Right forelimb (tissue), 1 donor: ENCODE measurements at places on chromosomes 3 and 15.

GRCh38 chr3:67067251-67067650 lies 69.1 kb downstream of the KBTBD8 start:
- DNase-seq, result no peak

DNA sequence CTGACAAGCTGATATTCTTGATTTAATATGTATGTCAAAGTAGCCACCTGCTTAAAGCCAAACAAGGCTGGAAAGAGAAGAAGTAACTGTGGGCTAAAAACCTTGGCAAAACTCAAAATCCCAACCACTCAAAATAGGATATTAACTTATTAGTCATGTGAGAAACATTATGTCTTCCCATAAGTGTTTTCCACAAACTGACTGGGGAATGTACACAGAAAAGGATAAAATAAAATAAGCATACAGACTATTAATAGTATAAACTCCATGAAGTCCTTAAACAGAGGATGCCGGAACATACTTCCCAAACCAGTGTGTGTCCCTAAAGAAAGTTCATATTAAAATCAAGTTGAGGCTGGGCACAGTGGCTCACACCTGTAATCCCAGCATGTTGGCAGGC lies 263.7 kb upstream of the THBS1 start:
- DNase-seq, result no peak

DNA sequence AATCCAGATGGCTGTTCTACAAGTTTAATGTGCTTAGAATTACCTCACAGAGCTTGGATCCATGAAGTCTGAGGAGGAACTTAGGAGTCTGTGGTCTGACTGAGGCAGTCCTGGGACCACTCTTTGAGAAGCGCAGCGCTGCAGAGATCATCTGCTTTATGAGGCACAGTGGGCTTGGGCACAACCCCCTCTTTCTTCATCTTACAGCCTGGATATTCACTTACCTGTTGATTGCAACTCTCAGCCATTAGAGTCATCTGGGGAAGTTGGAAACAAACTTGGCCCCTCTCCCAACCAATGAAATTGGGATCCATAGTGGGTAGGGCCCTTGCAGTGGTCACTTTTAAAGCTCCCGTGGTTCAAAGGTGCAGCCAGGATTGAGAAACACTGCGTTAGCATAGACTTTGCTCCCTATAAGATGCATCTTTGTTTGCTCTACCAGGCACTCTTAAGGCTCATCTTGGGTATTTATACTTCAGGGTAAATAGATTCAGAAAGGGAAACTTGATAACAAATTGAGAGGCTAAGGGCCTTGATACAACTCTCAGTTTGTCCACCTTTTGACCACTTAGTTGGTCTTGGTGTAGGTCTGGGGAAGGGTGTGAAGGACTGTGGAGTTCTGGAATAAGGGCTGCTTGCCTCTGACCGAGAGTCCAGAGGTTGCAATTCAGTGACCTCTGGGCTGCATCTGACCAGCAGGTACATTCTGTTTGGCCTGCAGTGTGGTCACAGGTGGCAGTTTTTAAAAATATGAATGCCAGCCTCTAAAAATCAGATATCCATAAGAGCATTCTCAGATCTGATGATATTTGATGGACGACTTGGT lies 22.8 kb downstream of the FEM1B start:
- DNase-seq, result no peak

DNA sequence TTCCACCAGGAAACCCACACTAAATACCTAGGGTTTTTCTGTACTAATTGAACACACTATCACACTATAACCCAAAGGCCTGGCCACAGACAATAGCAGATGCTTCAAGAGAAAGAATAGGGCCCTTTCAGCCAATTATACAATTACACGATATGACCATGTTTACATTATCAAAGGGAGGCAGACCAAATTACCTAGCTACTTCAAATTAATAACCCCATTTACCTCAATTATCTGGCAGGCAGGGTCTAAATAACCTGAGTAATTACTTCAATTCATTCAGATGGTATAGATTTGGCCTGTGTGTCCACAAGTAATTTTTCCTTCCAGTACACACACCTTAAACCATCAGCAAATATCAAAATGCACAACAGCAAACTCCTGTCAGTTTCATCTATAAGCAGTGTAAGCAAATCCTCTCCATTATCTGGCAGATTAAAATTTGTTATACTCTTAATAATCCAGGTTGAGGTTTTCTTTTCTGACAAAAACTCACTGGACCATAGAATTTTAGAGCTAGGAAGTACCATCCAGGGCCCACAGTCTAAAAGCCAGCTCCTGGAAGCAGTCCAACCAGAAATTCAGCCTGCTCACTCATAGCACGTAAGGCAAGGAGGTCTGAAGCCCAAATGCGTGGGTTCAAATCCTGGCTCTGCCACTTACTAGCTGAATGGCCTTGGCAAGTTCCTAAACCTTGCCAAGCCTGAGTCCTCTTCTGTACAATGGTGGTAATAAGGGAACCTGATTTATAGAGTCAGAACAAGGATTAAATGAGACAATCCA lies 51.8 kb downstream of the RFTN1 start:
- DNase-seq, result no peak

DNA sequence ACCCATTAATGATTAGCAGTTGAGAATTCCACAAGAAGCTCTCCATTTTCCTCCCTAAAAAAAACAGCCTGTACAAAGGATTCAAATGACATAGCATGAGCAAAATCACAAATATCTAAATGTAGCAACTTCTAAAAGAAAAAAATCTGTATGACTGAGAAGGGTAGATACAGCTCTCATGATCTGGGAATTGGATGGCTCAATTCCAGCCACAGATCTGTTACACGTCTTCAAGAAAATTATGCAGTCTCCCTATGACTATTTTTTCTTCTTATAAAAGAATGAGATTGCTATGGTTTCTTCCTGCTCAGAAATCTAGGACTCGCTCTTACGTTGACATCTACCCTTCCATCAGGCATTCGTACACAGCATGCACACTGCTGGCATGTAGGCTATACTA lies 71.5 kb downstream of the PLCH1 start:
- DNase-seq, result no peak

DNA sequence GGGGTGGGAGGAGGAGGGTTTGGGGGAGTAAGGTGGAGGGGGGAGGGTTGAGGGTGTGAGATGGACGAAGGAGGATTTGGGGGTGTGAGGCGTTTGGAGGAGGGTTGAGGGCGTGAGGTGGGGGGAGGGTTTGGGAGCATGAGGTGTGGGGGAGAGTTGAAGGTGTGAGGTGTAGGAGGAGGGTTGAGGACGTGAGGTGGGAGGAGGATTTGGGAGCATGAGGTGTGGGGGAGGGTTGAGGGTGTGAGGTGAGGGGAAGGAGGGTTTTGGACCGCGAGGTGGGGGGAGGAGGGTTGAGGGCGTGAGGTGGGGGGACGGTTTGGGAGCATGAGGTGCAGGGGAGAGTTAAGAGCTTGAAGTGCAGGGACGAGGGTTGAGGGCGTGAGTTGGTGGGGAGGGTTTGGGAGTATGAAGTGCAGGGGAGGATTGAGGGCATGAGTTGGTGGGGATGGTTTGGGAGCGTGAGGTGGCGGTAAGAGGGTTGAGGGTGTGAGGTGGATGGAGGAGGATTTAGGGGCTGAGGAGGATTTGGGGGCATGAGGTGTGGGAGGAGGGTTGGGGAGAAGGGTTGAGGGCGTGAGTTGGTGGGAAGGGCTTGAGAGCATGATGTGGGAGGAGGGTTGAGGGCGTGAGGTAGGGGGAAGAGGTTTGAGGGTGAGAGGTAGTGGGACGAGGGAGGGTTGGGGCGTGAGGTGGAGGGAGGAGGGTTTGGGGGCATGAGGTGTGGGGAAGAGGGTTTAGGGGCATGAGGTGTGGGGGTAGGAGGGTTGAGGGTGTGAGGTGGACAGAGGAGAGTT lies 1.2 kb downstream of the MLF1 start:
- DNase-seq, result no peak

DNA sequence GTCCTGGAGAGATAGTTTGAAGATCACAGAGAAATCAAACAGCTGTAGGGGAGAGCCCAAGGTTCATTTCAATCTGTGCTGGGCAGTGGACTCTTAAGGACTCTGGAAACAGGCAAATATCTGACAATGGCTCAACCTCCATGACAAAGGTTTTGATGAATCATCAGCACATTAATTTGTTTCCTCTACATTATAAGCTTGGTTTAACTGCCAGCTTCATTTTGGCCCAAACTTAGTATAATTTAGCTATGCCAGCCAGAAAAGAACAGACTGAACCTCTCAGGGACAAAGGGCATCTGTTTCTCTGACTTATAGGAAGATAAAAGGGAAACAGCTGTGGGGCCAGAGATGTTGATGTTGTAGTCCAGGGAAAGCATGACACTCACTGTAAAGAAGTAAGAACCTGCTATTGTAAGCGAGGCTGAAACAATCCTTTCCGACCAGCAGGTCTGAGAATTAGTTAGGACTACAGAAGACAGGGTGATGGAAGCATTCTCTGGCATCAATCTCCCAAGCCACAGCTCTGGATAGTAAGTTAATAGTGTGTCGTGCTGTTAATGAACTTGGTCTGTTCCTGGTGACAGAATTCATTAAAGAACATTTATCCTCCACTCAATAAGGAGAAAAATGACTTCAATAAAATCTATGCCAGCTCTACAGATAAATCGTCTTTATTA lies 110.1 kb downstream of the KCNMB2 start:
- no peak for DNase-seq

DNA sequence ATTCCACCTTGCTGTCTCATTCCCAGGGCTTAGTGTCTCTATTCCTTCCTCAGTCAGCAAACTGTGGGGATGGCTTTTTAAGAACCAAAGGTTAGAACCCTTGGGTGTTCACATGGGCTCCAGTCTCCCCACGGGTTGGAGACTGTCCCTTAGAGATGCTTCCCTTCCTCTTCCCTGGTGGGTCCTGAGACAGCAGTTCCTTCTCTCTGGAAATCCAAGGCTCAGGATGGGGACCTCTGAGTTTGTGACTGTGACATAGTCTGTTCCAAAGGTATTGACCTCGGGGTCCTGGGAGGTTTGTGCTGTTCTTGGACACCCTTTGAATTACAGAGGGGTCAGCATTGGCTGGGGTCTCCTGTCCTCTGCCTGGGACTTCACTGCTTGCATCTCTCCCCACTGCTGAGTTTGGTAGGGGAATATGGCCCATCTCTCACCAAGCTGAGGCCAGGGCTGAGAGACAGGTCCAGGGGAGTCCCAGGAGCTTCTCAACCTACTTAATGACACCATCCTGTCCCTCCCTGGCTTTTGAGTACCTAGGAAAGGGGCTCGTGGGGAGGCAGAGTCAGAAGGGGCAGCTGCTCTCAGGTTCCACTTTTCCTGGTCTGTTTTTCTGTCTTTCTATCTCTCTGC lies 1.5 kb downstream of the GRM2 start:
- peak; percentile 19 for DNase-seq

- no peak for DNase-seq
Measured at GRCh38 chr3:33417066-33417673, 23.0 kb downstream of the UBP1 start.

GRCh38 chr3:45872569-45872968 lies 13.8 kb upstream of the CCR9 start:
- DNase-seq, result no peak

GRCh38 chr3:43537225-43537624 lies 84.6 kb downstream of the ANO10 start:
- DNase-seq, result no peak

- no peak for DNase-seq
Measured at GRCh38 chr3:15094187-15094875, 4.6 kb downstream of the RBSN start.

GRCh38 chr3:191383124-191383523 lies 52.8 kb upstream of the UTS2B start:
- no peak for DNase-seq

- DNase-seq, result no peak
Measured at GRCh38 chr15:60124460-60125070, 120.5 kb downstream of the FOXB1 start.

- no peak for DNase-seq
Measured at GRCh38 chr3:172341482-172342059, 106.7 kb downstream of the GHSR start.

DNA sequence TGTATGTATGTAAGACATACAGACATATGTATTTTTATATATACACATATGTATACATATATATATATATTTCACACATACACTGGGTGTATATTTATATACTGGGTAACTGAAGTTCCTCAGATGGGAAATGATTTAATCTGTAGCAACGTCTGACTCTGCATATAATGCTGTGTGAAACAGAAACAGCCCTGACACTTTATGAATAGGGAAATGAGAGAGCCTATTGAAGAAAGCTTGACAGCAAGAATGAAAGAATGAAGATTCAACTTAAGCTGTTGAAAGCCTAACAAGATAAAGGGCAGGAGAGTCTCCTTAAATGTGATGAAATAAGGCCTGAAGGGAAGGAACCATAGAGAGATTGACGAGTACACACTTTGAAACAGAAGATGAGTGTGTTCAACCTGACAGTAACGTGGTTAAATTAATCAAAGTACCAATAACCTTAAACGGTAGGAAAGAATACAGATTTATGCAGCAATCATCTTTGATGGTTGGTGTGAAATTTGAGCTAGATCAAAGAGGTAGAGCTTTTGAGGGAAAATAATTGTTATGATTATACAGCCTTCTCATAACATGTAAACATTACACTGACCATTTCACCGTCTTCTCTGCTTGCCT lies 169.9 kb downstream of the MECOM start:
- no peak for DNase-seq

- no peak for DNase-seq
Measured at GRCh38 chr3:79297245-79297960, 470.4 kb downstream of the ROBO1 start.

- DNase-seq, result no peak
Measured at GRCh38 chr15:97470417-97470816, 490.1 kb upstream of the ARRDC4 start.

GRCh38 chr3:53318522-53318921 lies 28.8 kb downstream of the DCP1A start:
- DNase-seq, result no peak

GRCh38 chr3:34292605-34293300 lies 494.3 kb downstream of the PDCD6IP start:
- DNase-seq, result no peak

DNA sequence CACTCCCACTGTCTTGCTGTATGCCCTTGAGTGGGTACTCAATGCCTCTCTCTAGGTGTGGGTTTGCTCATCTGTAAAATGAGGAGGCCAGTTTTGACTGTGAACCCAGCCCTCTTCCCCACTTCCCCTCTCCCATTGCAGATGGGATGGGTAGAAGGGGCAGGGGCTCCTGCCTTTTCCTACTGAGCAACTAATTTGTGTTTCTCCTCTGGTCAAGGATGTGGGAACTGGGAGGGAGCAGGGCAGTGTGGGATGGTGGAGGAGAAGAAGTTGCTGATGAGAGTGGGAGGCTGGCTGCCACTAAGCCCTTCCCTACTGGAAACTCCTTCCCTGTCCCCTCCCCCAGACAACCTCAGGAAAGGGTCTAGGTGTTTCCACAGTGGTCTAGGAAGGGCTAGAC lies 20.1 kb upstream of the ANKDD1A start:
- DNase-seq, result no peak
